NCI-H345 (cell line): ENCODE measurements at places on chromosomes 16 and 17.

GRCh38 chr17:76581515-76581914, 4.1 kb downstream of the ST6GALNAC2 start:
- no peak for DNase-seq

GRCh38 chr16:17251496-17251895, 219.3 kb downstream of the XYLT1 start:
- peak; percentile 31 for DNase-seq

GRCh38 chr17:36092230-36092629, 2.3 kb upstream of the CCL3 start:
- DNase-seq: no peak

DNA sequence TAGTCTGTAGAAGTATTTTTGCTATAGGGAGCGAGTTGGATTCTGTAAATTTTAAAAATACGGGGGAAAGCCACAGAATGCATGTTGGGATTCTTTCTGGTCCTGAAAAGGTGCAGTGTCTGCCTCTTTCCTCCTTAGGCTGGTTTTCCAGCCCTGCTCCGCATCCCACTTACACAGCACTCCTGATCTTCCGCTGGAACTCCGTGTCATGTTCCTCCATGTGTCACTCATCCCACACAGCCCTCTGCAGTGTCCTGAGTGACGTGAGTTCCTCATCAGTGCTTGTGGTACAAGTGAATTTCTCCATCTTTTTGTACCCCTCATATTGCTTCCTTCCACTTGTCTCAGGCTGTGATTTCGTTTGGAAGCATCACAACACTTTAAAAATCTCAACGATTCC, 34.5 kb downstream of the COX10 start:
- no peak for DNase-seq

DNA sequence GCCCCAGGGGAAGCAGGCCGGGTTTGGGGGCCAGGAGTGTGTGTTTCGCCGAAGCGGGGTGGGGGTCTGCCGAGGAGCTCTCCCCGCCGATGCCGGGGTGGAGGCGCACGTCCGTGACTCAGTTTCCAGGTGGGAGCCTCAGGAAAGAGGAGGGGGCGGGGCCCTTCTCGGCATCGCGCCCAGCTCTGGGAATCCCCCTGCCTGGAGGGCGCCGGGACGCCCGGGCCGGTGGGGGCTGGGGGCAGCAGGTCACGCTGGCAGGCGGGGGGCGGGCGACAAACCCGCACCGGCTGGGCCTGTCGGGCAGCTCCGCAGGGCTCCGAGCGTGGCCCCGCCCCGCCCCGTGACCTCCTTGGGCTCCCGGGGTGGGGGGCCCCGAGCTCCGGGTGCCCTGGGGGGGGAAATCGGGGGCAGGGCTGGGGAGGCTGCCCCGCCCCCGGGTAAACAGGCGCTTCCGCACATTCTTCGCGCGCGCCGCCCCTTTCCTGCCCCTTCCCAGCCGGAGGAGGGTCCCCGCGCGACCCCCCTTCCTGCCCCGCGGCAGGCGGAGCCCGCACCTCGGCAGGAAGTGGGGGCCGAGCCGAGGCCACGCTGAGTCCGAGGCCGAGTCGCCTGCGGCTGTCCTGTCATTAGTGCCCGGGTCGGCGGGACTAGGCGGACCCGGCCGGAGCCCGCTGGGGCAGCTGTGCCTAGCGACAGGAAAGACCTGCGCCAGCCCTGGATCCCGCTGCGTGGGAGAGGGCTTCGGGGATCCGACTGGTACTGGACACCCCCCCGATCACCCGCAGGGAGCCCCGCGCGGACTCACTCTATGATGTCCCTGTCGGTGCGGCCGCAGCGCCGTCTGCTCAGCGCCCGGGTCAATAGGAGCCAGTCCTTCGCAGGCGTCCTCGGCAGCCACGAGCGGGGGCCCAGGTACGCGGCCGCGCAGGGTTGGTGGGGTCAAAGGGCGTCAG, 9.3 kb downstream of the RIPOR1 start:
- DNase-seq: no peak

GRCh38 chr17:17581509-17581908, 10.0 kb downstream of the PEMT start:
- DNase-seq: no peak

GRCh38 chr17:76238847-76239537, 1.3 kb downstream of the RNF157 start:
- DNase-seq: no peak

GRCh38 chr17:42686520-42687128, 4.3 kb downstream of the CNTNAP1 start:
- no peak for DNase-seq

GRCh38 chr17:39699818-39700147, at the start of gene ERBB2:
Gene ERBB2, plus strand, starts transcription at chr17:39700064. Its CDS starts 175 bp downstream, at chr17:39700239.
- DNase-seq: no peak

GRCh38 chr17:69909389-69909788, 165.6 kb upstream of the KCNJ16 start:
- DNase-seq: no peak

- DNase-seq: no peak
These were observed 503.4 kb downstream of the MAF start for GRCh38 chr16:79097166-79097565.

DNA sequence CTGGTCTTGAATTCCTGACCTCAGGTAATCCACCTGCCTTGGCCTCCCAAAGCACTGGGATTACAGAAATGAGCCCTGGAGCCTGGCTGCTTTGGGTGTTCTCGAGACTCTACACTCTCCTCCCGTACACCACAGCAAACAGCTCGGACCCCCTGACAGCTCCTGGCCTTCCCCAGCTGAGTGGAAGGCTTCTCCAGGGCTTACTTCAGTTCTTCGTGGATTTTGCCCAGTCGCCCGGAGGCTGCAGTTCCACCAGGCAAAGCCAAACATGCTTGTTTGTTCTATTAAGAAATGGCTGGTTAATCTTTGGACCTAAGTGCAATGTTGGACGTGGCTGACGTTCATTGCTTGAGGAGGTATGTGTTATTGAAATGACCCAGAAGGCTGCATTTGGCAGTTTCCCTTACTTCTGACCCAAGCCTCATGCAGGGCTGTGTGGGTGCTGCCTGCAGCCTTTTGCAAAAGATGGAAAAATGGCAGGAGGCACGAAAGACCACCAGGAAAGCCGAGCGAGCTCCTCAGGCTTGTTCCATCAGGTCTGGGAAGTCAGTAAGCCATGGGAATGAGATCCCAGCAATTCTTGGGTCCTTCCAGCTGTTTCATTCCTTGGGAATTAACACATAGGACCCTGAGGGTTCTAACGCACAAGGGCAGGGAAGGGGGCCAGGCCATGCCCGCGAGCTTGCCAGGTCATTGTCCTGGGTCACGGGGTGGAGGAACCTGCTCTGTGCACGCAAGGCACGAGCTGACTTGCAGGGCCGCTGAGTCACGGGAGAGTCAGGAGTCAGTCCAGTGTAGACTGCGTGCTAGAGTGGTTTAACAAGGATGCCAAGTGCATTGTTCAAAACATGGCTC, 23.9 kb upstream of the KLHDC4 start:
- DNase-seq: no peak

GRCh38 chr17:633133-633532, 81.5 kb downstream of the VPS53 start:
- DNase-seq: no peak
